ENCODE measurements at places on chromosomes 4 and X.

DNA sequence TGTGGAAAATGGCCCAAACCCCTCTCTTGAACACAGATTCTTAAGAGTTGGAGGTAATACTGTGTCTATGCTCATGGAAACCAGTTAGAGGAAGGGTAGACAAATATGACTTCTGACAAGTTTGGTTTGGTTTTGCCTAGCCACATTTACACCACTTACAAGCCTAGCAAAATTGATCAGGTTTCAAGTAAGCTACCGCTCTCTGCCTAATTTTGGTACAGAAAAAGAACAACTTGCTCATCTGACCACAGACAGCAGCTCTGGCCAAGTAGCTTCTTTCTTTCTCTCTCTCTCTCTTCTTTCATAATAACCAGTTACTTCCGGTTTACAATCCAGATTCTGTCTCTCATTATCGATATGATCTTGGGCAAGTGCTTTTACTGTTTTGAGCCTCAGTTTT lies 260.0 kb downstream of the GLUD2 start:
- no peak for DNase-seq

DNA sequence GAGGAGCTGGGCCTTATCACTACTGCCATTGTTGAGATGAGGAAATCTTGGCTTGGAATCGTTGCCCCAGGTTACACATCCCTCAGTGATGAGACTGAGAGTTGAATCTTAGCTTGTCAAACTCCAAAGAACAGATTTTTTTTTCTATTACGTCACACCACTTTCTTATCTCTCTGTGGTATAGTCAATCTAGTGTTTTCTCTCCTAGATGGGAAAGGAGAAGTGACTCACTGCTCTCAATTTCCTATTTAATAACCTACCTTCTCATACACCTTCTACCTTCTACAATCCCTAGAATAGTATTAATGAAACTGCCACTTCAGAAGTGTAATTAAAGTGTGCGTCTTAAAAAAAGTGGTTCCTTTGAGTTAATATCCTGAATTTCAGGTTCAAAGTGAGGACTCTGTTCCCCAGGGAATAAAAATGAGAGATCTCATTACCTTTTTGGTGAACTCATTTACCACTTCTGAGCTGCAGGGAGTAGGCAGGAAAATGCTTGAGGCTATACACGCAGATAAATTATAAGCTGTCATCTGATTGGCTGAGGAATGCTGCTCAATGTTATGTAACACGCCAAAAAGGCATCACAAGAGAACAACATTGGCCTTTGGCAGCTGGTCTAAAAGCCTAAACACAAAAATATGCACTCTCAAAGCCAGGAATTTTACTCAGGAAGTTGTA lies 59.3 kb downstream of the MAD2L1 start:
- peak; percentile 82 for DNase-seq

- DNase-seq = no peak
These were observed 83.5 kb downstream of the LNX1 start for GRCh38 chr4:53507671-53508286.

DNA sequence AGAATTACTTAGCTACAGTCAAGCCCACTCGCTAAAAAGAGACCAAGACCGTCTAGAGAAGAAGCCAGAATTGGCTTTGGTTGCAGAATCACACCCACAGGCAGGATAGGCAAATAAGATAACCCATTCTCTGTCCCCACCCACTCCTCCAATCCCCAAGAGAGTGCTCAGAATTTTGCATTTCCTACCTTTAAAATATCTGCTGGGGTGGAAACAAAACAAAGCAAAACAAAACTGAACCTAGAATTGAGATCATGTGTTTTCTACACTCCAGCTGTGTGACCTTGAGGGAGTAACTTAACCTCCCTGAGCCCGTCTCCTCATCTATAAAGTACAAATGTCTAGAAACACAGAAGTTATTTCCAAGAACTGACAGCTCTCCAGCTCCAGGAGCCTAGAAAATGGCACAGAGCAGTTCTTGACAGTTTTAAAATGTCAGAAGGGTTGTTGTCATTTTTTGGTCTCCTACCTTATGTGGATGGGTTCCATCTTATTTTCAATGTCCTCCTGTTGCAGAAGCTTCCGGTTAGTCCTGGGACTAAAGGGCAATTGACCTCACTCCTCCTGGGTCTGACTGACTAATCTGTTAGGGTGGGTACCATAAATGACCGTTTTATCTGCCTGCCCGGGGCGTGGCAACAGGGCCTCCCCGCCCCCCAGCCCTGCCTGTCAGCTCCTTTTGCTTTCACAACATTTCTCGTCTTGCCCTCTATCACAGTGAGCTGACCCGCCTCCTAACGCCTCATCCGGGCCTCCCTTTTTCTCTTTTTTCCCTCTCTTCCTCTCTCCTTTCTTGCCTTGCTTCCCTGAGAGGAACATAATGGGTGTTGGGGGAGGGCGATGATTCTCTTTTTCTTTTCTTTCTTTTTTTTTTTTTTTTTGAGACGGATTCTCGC lies 114.0 kb downstream of the RBM47 start:
- no peak for DNase-seq

- no peak for DNase-seq
These were observed 4.6 kb upstream of the KANTR start for GRCh38 chrX:53089224-53089842.

GRCh38 chrX:20042221-20042620 lies 51.4 kb upstream of the BCLAF3 start:
- no peak for DNase-seq

DNA sequence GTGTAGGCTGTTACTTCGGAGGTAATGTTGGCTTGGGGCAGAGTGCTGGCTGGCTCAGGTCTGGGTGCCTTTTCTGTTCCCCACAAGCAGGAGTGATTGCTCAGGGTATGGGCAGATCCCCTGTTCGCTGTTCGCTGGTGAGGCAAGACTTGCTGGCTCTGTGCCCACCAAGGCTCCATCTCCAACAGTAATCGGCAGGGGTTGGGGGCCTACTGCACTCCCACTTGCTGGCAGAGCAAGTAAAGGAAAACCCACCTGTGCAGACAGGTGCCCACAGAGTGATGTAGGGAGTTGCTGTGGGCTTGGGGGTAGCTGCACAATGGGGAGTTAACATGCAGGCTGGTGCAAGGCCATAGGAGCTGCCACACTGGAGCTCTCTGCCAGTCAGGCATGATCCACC lies 8.0 kb upstream of the TMSB15C start:
- no peak for DNase-seq

All from GM04503 (cell line).